ENCODE measurements at places on chromosomes 7 and 10. TPM values are rescaled to one million over a fixed set of nuclear protein-coding genes. Genes with fewer than 3 reads are reported as not detected.
A peak's percentile ranks its signal among the peaks of the same experiment; 100 is the strongest.

GRCh38 chr10:33859319-33860022 lies 525.0 kb upstream of the NRP1 start:
- no peaks in the 10 kb centered on the region for H3K4me1 ChIP-seq
- H3K4me3 ChIP-seq: no peak overlapping the region
- H3K36me3 ChIP-seq: no peaks in the 10 kb centered on the region
- DNase-seq: no peak
- no peaks in the 10 kb centered on the region for H3K27me3 ChIP-seq

DNA sequence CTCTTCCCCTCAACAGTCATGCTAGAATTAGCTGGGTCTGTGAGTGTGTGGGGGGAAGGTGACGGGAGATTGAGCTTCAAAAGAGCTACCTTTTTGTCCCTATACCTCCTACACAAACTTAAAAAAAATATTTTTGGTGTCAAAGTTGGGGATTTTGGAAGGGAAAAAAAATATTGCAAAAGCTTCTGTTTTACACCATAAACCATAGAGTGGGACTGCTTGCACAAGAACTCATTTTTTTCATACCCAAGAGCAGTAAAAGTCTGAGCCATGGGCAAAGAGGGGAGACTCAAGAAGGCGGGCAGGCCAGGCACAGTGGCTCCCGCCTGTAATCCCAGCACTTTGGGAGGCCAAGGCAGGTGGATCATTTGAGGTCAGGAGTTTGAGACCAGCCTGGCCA lies 9.4 kb upstream of the ZDHHC4 start:
- H3K4me3 ChIP-seq: no peak overlapping the region
- H3K27ac ChIP-seq: no peak overlapping the region

- H3K27ac ChIP-seq: no peak overlapping the region
- no peak for DNase-seq
- no peak overlapping the region for H3K4me3 ChIP-seq
- no peaks in the 10 kb centered on the region for H3K36me3 ChIP-seq
- H3K27me3 ChIP-seq: no peaks in the 10 kb centered on the region
These were observed 231.9 kb downstream of the MAD1L1 start for GRCh38 chr7:2000746-2001321.

DNA sequence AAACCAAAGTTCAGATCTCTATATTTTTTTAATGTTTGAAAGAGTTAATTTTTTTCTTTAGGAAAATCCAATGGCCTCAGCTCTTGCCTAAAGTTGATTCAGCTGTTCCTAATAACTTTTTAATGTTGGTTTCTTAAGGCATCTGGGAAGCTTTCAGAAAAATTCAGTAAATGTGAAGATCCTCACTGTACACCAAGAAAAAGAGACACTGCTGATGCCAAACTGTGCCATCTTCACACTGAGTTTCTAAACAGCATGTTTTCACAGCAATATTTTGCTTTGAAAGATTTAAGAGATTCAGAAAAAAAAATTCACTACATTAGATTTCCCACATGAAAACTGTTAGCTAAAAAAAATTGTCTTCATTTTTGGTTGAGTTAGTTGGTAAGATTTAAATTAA lies 249.4 kb downstream of the NEBL start:
- H3K27ac ChIP-seq: no peak overlapping the region
- no peaks in the 10 kb centered on the region for H3K36me3 ChIP-seq
- H3K4me3 ChIP-seq: no peak overlapping the region
- DNase-seq: no peak

- no peak for DNase-seq
- H3K4me1 ChIP-seq: no peaks in the 10 kb centered on the region
- no peak overlapping the region for H3K4me3 ChIP-seq
- peaks cover 20% of the 10 kb centered on the region for H3K27me3 ChIP-seq
These were observed 4.6 kb upstream of the ADRA2A start for GRCh38 chr10:111072232-111072631.

- peak; percentile 37 for DNase-seq
- peak overlapping the region; percentile 31 for H3K27ac ChIP-seq
- no peaks in the 10 kb centered on the region for H3K36me3 ChIP-seq
- H3K4me3 ChIP-seq: peak overlapping the region; percentile 51
These were observed 437.4 kb upstream of the GALNT17 start for GRCh38 chr7:70694434-70694970.

DNA sequence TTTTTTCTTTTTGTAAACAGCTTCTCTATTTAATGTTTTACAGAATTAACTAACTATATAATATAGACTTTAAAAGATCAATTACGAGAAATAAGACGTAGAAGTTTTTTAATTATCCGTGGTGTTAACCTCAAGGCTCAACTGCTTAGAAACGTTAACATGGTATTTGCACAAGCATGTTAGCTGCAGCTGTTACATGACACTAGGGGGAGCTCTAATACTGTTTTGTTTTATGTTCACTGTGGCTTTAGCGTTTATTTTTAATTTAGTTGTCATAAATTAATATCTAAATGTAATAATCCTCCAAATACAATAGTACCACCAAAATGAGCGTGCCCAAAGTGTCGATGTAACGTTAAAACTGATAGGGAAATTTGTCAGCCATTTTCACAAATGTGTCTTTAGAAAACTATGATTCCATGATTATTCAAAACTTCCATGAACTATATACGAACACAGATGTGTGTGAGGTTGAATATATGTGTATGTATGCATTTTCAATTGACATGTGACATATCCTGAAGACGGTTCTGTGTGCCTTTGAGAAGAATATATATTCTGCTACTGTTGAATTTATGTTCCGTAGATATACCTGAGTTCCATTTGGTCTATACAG lies 828.8 kb upstream of the MBL2 start:
- H3K4me3 ChIP-seq: no peak overlapping the region
- DNase-seq: no peak
- no peaks in the 10 kb centered on the region for H3K36me3 ChIP-seq
- no peak overlapping the region for H3K27ac ChIP-seq
- H3K4me1 ChIP-seq: no peaks in the 10 kb centered on the region
- no peaks in the 10 kb centered on the region for H3K27me3 ChIP-seq

Gene SPDYE6
- total RNA-seq: not detected

Gene NACAD
- 1.3 TPM for total RNA-seq

Gene MUC12
- total RNA-seq: 0.35 TPM

Gene MUC3A
- total RNA-seq: not detected
